ENCODE measurements at places on chromosomes 1 and 21.
A peak's percentile ranks its signal among the peaks of the same experiment; 100 is the strongest.

DNA sequence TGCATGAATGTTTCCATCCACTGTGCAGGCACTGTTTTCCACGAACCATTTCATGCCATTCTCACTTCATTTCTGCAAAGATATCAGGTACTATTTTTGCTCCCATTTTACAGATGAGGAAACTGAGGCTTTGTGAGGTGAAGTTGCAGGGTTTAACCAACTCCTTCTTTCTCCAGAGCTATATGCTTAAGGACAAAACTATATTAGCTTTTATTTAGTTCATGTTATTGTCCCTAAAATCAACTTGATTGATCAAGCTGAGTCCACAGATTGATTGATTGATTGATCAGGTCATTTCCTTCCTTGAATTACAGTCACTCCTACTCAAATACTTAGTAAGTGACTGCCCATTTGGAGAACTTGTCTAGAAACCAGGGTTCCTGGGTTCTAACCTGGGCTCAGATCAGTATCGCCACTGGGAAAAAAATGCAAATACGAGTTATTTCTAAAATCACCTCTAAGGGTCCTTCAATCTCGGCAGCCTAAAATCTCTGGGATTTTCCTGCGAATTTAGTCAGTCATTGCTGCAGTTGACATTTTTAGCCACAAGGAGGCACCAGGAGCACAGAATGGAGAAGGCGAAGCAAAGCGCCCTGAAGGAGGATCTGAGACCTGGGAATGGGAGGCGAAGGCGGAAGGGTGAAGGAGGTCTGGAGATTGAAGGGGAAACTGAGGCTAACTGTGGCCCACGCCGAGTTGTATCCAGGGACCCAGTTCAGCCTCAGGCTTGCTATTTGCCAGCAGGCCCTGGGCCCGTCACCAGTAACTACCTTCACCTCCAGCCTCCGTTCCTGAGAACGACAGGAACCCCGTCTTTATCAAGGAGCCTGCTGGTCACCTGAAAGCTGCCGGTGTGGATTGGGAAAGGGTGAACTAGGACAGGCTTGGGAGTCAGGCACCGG lies 14.3 kb upstream of the MUL1 start:
- peak; percentile 59 for DNase-seq

DNA sequence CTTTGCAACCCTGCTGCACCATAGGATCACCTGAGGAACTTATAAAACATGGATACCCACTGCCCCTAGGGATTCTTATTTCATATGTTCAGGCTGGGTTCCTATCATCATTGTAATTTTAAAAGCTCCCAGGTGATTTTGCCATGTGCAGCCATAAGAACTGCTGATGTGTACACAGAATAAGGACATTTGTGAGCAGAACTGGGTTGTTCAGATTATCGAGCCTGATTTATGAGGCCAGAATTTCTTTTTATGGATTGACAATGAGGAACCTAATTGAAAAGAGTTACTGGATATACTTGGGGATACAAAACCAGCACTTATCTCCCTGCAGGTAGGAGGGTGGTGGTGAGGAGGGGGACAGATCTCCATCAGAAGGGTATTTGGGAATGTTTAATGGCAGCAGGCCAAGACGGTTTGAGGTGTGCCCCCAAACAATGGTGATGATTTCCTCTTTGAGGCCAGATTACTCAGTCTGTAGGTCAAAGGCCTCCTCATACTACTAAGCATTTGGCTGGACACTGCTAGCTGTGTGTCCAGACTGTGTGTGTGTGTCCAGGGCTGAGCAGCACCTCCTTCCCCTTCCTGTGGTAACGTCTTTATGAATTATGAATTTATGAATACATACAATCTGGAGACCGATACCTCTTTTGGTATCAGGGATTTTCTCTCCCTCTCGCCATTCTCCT lies 18.9 kb downstream of the NOS1AP start:
- no peak for DNase-seq

GRCh38 chr1:29029667-29030066 lies 94.0 kb downstream of the TMEM200B start:
- no peak for DNase-seq

- no peak for DNase-seq
Observed at GRCh38 chr21:37688952-37689659, 227.2 kb downstream of the KCNJ6 start.

- no peak for DNase-seq
Observed at GRCh38 chr1:184771190-184771691, 16.6 kb upstream of the EDEM3 start.

GRCh38 chr1:225897595-225898514 lies 8.9 kb upstream of the LEFTY1 start:
- peak; percentile 44 for DNase-seq
